ENCODE measurements at places on chromosomes 3 and 15.

DNA sequence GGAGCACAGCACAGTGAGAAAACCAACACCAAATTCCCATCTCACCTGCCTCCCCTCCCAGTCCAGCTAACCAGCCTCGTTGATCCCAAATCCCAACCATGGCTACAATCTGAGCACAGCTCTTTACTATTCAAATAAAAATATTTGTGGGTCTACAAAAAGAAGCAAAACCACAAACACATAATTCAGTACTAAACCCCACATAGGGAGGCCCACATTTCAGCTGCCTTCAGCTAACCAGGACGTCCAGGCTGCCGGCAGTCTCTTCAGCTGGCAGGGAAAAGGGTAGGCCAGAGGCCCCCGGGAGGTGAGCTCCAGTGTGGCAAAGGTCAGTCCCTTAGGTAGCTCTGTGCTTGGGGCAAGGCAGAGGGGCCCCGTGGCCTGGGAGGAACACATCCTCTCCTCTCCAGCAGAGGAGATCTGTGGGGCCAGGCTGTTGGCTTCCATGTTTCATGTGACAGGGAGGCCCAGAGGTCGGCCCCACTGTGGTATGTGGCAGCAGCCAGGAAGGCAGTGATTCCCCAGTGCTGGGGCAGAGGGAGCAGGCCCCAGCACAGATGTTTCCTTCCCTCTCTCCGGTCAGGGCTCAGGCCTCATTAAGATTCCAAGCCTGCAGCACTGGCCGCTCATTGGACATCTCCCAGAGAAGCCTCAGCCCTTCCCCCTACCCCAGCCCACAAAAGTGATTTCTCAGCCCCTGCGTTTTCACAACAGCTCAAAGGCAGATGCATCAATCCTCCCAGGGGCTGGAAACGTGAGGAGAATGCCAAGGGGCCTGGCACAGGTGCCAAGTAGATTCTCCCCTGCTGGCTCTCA is 381.4 kb downstream of the NTRK3 start:
- H3K27me3 ChIP-seq, result no peaks in the 10 kb centered on the region
- H3K36me3 ChIP-seq, result no peaks in the 10 kb centered on the region
- no peaks in the 10 kb centered on the region for H3K4me1 ChIP-seq
- no peak overlapping the region for H3K27ac ChIP-seq
- ATAC-seq, result no peak
- no peak overlapping the region for H3K4me3 ChIP-seq

DNA sequence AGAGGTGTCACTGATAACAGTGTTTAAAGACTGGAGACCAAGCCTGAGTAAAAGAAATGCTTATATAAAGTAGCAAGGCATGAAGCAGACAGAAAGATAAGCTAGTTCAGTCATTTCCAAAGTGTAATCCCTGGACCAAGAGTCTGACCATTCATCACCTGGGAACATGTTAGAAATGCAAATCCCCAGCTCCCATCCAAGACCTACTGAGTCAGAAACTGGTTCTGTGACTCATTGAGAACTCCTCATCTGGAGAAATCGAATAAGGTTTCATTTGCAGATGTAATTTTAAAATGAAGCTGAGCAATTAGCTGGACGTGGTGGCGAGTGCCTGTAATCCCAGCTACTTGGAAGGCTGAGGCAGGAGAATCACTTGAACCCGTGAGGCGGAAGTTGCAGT is 473.9 kb upstream of the UBE2E2 start:
- no peaks in the 10 kb centered on the region for H3K36me3 ChIP-seq
- no peaks in the 10 kb centered on the region for H3K27me3 ChIP-seq
- H3K4me1 ChIP-seq, result no peaks in the 10 kb centered on the region
- H3K27ac ChIP-seq, result no peak overlapping the region
- H3K4me3 ChIP-seq, result no peak overlapping the region
- no peak for ATAC-seq

DNA sequence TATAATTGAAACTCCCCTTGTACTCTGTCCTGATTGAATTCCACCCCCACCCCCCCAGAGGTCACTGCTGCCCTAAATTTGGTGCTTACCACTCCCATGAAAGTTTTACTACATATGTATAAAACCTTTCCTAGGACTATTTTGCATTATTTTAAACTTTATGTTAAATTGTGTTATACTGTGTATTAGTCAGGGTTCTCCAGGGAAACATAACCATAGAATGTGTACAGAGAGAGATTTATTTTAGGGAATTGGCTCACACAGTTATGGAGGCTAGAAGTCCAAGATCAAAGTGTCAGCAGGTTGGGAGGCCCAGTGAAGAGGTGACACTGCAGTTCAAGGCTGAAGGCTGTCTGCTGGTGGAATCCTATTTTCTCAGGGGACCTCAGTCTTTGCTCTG is 29.2 kb downstream of the BFSP2 start:
- no peak for ATAC-seq
- H3K36me3 ChIP-seq, result no peaks in the 10 kb centered on the region
- no peaks in the 10 kb centered on the region for H3K27me3 ChIP-seq

- H3K27me3 ChIP-seq, result peaks cover 27% of the 10 kb centered on the region
- no peak for ATAC-seq
- H3K36me3 ChIP-seq, result no peaks in the 10 kb centered on the region
- no peak overlapping the region for H3K4me3 ChIP-seq
- peaks cover 26% of the 10 kb centered on the region for H3K4me1 ChIP-seq
These were observed 164.0 kb upstream of the HES1 start for GRCh38 chr3:193971966-193972365.

DNA sequence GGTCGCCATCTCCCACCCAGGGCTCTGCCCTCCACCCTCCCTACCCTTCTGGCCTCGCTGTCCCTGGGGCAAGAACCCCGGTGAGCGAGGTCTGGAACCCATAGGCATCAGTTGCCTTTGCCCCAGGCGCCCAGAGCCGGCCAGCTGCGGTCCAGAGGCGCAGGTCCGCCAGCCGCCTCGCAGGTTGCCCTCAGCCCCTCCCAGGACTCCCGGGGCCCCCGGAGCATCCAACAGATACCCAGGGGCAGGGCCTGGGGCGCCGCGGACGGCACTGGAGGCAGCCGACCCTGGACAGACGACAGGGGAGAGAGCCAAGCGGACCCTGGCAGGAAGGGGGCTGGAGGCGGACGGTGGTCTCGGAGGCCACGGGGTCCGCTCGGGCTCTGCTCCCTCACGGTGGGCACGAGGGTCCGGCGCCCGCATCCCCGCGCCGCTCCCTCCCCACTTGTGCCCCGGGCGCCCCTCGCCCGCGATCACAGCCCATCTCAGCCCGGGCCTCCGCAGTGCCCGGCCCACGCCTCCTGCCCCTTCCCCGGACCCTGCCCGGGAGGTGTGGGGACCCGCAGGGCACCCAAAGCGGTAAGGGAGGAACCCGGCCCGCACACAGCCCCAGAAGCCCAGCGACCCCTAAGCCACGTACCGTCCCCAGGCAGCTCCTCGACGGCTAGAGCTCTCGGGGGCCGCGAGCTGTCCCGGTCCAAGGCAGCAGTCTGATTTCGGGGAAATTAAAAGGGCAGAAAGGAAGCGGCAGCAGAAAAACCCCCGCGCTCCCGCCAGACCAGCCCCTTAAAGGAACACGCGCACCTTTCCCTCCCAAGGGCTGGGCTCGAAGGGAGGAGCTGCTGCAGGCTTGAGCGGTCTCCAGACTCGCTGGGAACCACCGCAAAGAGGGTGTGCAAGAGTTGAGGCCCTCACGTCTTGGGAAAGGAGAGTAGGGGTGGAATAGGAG is at the start of gene HAPLN3:
TSS of gene HAPLN3 (minus strand) at position 726 of the 949 bp plus-strand sequence. CDS start 8,246 bp downstream, outside the sequence.
- H3K27ac ChIP-seq, result peak within 1 kb of the TSS; percentile 38
- peak; percentile 52 for ATAC-seq
- H3K27me3 ChIP-seq, result peaks cover 41% of the 10 kb centered on the region
- peaks cover 19% of the 10 kb centered on the region for H3K4me1 ChIP-seq
- peak within 1 kb of the TSS; percentile 68 for H3K4me3 ChIP-seq
- no peaks in the 10 kb centered on the region for H3K36me3 ChIP-seq

GRCh38 chr15:48806151-48806550 is 4.7 kb downstream of the CEP152 start:
- H3K4me3 ChIP-seq, result no peak overlapping the region
- no peak for ATAC-seq
- H3K36me3 ChIP-seq, result peaks cover 22% of the 10 kb centered on the region
- H3K27me3 ChIP-seq, result no peaks in the 10 kb centered on the region
- peaks cover 32% of the 10 kb centered on the region for H3K4me1 ChIP-seq

DNA sequence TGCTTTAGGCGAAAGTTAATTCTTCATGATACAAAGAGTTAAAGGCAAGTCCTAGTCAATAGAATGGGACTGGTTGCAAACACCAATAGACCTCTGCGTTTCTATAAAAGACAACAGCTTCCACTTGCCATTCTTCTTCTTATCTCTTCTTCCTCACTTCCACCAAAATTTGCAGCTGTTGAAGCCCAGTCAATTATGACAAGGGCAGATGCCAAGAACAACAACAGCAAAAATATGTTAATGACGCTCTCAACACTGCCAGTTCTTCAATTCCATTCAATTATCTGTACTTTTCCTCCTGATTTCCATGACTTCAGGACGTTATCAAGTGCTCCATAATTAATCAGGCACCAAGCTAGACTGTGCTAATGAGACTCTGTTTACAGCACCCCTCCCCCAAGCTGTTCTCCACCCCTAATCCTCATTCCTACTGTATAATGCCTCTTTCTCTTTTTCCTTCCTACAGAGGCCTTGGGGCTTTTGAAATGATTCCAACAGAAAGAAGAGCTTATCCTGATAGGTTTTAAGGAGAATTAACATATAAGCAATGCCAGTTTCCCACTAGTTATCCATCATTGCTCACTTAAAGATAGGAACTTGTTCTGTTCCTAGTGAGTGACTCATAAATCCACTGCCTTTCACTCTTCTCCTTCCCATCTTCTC is 1160.5 kb downstream of the IGSF11 start:
- H3K27ac ChIP-seq, result no peak overlapping the region
- H3K4me3 ChIP-seq, result no peak overlapping the region
- H3K36me3 ChIP-seq, result no peaks in the 10 kb centered on the region
- no peaks in the 10 kb centered on the region for H3K27me3 ChIP-seq

DNA sequence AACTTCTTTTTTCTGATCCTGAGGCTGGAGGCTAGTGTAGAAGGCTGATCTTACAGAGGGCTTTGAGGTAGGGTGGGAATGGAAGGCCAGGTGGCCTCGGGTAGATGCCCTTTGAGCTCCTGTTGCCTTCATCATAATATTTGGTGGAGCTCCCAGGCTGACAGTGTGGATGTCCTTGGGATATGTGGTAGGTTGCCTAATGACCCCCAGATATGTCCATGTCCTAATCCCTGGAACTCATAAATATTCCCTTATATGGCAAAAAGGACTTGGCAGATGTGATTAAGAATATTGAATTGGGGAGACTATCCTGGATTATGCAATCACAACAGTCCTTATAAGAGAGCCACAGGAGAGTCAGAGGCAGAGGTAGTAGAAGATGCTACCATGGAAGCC is 5.5 kb downstream of the ADAMTSL3 start:
- ATAC-seq, result no peak
- H3K27me3 ChIP-seq, result peaks cover 13% of the 10 kb centered on the region
- H3K27ac ChIP-seq, result no peak overlapping the region
